Stimulated activated CD4-positive, alpha-beta T cell treated with anti-CD3 and anti-CD28 coated beads, Interleukin-15, amount 100 ng/mL, for 1 hour (primary cell): ENCODE measurements at places on chromosomes 2 and 18.

- no peak for DNase-seq
These were observed 123.5 kb upstream of the ZFP36L2 start for GRCh38 chr2:43349904-43350303.

GRCh38 chr2:109352898-109353689, 224.1 kb downstream of the SH3RF3 start:
- no peak for DNase-seq

DNA sequence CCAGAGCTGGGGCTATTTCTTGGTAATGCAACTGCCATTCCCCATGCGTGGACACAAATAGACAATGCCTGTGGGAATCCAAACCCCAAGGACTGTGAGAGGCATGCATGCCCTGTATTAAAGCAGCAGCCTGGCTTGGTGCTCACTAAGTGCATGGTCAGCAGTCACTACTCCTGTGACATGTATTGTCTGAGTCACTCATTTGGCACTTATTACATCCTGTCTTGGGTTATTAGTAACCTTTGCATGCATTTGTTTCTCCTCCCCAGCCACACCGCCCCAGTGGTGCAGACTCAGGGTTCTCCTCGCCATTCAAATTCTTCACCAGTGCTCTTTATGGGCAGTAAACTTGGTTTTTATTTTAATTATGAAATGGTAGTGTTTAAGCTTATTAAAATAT, 30.2 kb downstream of the PRKCE start:
- DNase-seq: no peak

GRCh38 chr2:199040522-199040921, 417.2 kb downstream of the SATB2 start:
- DNase-seq: no peak

DNA sequence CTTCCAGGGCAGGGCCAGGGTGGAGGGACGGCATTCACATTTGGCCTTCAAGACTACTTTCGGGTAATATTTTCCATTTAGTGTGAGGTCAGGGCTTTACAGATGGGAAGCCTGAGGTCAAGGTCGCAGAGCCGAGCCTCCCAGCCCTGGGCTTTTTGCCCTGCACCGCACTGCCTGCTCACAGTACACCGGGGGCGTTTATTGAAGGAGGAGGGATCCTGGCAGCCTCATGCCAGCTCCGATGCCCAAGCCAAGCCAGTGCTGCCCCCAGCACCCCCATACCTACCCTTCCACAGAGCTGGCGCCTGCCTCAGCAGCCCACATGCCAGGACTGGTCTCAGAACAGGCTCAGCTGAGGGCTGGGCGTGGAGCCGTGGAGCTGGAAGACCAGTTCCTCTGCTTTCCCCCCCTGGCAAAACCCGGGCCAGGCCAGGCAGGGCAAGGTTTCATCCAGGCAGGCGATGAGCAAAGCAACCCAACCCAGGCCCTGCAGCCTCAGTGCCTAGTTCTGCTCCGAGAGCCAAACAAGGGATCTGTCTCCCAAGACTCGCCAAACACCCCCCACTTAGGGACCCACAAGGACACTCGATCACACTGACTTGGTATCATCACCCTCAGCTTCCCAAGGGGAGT, 11.9 kb downstream of the SDC1 start:
- DNase-seq: no peak

GRCh38 chr2:167689444-167689843, 558.0 kb downstream of the STK39 start:
- no peak for DNase-seq
